CD4-positive, alpha-beta T cell treated with Interleukin-15 for 4 hours (primary cell): ENCODE measurements at places on chromosomes 2 and 18.
A peak's percentile ranks its signal among the peaks of the same experiment; 100 is the strongest.

DNA sequence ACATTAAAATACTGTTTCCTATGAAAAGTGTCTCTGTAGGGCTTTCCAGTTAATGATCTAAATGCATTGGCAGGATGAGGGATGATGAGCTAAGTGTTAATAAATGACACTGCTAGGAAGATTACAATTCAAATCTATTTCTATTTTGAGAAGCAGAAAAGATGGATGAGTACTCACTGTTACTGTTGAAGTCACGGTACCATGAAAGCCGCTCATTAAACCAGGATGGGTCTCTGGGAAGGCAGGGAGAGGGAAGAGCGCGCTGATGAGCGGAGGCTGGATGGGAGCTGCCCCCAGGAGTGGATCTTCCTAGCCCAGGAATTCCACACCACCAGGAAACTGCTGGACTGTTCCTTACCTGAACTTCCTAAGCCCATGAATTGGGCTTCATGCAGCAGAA is 27.1 kb upstream of the TXNDC2 start:
- DNase-seq: no peak

DNA sequence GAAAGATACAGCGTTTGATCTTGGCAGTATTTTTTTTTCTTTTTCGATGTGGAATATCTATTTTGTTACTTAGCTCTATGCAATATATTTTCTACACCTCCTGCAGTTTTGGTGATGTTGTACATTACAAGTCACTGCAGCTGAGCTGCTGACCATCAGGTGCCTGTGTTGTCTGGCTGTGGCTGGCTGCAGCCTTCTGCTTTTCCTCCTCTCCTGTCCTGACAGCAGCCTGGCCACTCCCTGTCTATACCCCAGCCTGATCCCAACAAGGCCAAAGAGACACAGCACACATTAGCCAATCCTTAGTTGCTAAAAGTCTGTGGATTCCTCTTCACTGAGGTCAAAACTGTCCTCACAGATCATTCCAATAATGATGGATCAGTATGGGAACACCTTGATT is 222.3 kb downstream of the MYT1L start:
- DNase-seq: no peak

- no peak for DNase-seq
Observed at GRCh38 chr2:132692816-132693215, 22.8 kb upstream of the LYPD1 start.

DNA sequence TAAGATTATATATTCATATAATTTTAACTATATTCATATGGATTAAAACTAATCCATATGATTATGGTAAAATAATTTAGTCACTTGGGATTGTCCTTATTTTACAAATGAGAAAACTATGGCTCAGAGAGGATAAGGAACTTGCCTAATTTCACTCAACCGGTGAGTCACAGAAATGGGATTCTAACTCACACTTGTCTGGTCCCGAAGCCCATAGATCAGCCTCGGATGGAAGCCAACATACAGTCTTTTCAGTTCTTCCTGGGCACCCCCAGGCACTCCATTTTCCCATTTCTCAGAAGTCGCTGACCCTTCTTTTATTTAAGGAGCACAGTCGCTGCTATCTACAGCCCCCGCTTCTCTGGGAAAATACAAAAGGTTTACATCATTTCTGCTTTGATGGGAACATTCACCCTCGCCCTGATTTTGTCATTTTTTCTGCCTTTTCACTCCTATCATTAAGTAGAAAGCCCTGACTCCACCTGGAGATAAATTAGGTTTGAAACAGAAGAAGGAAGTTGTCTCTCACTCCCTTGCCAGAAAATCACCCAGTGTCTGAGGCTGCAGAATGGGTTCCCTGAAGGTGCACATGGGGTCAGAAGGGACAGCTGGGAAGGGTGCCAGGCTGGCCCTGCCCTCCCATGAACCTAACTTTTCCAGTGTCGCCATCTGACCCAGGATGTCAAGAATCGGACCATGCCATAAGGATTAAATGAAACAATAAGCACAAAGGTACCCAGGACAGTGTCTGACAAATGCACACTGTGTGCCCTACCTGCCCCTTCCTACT is 36.6 kb downstream of the CYP1B1 start:
- DNase-seq: no peak

GRCh38 chr2:163659224-163659623 is 76.6 kb downstream of the FIGN start:
- no peak for DNase-seq

DNA sequence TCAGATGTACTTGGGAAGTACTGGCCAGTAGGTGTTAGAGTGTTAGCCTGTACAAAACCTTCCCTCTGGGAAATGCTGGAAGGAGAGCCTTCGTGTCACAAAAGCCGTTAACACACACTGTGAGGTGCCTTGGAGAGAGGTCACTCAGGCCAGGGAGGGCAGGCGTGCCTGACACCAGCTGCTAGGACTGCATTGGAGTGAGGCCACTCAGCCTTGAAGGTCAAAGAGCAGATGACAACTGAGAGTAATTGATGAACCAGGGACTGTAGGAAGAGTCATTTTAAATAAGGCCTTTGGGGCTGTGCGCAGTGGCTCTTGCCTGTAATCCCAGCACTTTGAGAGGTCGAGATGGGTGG is 45.4 kb downstream of the ASAP2 start:
- no peak for DNase-seq

DNA sequence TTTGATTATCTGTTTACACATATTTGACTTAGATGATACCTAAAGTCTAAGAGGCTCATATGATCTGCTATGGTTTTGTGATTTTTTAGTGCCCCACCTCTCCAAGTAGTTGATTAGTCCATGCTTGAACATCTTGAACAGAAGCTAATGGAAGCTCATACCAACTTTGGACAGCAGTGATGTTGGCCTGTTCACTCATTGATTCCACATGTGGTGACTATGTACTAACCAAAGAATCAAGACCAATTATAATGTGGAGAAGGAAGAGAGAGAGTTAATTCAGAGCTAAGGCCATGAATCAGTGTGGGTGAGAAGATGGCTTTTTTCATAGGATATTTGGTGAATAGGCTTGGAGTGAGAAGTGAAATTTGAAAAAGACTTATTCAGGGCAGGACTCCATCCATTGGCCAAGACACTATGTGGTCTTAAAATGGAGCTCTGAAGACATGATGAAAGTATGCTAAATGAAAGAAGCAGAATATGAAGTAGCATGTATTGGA is 178.3 kb upstream of the TWIST2 start:
- DNase-seq: no peak

DNA sequence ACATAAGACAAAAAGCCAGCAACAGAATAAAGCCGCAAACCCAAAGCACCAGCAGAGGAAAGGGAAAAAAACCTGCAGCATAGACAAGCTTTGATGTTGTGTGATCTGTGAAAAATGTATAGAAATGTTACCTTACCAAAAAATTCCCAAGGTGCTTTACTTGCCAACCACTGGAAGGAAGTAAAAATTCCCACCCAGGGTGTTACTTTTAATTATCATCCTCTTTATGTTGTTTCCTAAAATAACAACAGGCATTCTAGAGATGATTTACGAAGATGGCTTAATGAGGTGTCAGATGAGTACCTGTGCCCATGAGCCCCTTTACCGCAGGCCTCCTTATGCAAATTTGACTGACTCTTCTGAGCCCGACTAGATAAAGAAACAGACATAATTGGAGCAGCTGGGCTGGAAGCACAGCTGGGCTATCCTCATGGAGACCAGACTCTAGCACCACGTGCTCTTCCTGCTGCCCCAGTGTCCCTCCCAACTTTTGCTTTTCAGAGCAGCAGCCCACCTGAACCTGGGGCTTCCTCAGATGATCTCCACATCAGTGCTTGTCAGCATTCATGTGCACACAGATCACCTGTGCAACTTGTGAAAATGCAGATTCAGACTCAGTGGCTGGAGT is 41.5 kb downstream of the SRSF7 start:
- DNase-seq: peak; percentile 61

DNA sequence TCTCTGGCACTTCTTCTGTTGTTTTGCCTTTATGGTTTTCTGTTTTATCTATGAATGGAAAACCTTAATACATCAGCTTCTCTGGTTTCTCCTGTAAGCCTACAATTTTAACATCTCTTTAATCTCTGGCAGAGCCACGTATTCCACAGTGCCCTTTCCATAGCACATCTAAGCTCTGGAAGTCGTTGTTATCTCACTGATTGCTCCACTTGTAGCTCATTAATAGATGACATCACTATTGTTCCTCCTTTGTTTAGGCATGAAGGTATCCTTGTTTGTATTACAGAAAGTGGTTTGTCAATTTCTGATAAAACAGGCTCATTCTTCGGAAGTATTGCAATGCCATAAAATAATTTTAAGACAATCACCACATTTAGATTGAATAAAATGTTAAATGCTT is 185.2 kb downstream of the ZNF804A start:
- no peak for DNase-seq

DNA sequence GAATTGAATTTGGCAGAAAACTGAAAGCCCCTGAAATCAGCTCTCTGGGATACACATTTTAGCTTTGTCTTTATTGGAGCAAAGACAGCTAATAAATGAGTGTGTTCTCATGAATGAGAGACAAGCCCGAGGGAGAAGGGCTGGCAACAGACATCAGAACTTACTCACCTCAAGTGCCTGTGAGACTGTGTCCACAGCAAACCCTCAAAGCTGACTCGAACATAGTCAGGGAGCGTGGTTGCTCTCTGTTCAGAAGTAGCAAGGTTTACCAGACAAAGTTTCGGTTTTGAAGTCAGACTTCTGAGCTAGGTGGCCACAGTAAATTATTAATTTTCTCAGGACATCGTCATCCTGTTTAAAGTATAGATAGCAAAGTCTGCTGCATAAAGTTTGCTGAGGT is 207.9 kb downstream of the CMPK2 start:
- DNase-seq: no peak

GRCh38 chr18:63073481-63073880 is 246.1 kb downstream of the BCL2 start:
- DNase-seq: peak; percentile 16

DNA sequence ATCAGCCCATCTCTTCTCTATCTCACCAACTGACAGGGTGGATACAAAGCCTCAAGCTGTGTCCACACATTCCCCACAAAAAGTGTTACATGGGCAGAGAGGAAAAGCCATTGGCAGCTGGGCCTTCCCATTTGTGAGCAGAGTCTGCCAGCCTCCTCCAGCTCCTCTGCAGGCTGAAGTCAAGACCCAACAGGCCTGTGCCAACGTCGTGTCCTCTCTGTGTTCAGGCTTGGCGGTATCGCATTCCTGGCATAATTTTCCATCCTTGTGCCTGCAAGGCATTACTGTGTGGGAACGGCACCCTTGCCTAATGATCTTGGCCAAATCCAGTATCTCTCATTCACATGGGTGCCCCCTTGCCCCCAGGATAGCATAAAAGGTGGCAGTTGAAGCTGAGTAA is 41.5 kb upstream of the APCDD1 start:
- DNase-seq: no peak

DNA sequence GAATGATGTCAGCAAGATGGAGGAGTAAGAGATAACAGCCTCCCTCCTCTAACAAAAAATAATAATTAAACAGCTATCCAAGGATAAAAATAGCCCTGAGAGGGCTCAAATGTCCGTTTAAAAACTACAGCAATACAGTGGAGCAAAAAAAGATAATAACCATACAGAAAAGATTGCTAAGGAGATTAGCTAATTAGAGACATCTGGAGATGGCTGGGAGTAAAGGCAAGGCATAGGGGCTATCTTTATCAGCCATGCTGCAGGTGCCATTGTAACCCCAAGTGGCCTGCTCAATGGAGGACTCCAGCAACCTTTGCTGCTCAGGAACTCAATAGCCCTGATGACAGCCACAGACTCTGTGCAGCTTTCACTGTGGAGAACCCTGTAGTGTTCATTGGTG is 42.7 kb downstream of the MDH1 start:
- DNase-seq: no peak

- no peak for DNase-seq
Observed at GRCh38 chr2:25078170-25079049, 36.5 kb downstream of the EFR3B start.

GRCh38 chr18:48975817-48976649 is 25.3 kb upstream of the SMAD7 start:
- peak; percentile 63 for DNase-seq

DNA sequence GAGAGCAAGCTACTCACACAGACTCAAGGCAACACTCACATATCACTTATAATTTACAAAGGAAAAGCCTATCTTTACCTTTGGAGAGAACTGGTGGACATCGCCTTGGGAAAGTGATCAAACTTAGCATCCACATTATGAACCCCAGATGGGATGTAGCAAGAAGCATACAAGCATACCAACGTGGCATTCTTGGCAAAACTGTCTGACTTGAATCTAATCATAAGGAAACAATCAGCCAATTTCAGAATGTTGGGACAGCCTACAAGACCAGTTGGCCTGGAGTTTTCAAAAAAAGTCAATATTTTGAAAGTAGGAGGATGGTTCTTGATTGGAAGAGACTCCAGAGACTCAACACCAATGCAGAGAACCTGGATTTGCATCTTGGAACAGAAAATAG is 79.1 kb upstream of the PMAIP1 start:
- DNase-seq: no peak

DNA sequence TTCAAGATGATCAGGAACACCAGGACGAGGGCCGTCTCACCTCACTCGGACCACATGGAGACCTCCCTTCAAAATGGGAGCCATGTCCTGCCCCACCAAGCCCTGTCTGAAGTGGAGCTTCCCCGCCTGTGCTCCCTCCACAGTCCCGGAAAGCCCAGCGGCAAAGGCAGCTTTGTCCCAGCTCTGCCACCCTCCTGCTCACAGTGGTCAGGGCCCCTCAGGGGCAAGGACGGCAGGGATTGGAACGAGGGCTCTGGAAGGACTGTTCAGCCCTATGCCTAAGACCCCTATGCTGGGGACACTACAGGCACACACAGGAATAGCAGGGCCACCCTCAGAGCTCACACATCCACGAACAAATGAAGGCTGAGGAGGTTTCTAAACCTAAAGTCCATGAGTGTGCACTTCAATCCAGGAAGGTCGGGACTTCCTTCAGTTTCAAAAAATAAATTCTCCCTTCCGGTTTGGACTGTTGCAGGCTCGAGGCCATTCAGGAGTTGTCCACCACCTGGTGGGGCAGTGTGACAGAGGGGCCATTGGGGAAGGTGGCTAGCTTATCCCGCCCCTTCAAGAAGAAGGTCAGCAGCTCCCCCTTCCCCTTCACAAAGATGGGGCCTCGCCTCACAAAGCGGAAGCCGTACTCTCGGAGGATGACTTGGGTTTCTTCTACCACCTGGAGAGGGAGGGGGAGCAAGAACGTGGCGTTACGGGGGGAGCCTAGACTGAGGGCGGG is 26.4 kb downstream of the CENPO start:
- no peak for DNase-seq

GRCh38 chr2:147331790-147332419 is 512.9 kb upstream of the ACVR2A start:
- DNase-seq: peak; percentile 65
